ENCODE measurements at places on chromosomes 4 and X. TPM values are rescaled to one million over a fixed set of nuclear protein-coding genes. Genes with fewer than 3 reads are reported as not detected.
A peak's percentile ranks its signal among the peaks of the same experiment; 100 is the strongest.

The CSAG2 gene
- total RNA-seq, result not detected

The DDX53 gene
- not detected for total RNA-seq

The VCX2 gene
- not detected for total RNA-seq

The DMD gene
- 15.3 TPM for total RNA-seq

The SFRP2 gene
- total RNA-seq, result 0.08 TPM

DNA sequence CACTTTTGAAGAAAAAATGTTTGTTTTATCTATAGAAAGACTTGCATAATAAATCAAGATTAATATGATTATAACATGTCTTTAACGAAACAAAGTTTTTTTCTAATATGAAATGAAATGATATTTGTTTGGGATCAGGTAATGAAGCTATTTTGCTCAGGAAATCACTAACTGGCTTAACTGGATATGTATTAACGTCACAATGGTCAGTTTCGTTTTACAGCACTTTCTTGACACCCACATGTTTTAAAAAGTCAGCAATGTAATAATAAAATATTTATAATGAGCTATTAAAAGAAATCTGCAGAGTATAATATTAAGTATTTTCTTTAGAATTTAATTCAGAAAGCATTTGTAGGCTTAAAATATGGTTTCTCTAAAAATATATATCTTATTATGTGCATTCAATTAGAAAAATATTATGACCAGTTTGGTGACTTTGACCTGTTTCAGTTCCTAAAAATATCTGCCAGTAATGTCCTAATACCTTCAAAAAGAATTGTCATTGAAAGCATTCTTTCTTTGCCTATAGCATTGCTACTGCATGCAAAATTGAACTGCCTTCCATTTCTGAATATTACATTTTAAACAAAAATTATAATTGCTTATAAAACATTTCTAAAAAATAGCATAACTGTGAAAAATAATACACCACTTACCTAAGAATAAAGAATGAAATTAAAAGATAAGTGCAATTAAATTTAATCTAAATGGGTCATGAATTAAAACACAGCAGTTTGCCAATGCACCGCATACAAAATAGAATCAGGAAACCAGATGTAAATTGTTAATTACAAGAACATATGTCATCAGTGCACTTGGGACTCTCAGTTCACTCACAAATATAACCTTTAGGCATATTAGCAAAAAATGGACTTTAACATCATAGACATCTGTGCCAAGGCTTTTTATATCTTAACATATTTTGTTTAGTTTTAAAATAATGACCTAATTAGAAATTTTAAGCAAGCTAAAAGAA lies 31.6 kb downstream of the TIGD2 start:
- DNase-seq, result no peak

DNA sequence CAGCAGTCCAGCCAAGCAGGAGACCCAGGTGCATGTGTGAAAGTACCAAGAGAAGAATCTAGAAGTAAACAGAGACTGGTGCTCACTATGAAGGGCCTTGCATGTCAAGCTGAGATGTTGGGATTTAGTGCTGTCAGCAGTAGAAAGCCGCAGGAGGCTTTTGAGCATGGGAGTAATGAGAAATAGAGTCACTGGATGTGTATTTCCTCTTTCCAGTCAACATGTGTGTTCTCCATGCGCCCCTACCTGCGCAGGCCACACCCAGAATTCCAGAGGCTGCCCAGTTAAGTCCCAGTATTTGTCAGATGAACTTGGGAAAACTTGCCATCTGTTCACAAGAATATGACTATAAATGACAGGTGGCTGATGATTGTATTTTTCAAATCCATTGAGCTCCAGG lies 4.5 kb upstream of the MAMLD1 start:
- no peak for DNase-seq

GRCh38 chrX:118961866-118962560 lies 12.4 kb upstream of the LONRF3 start:
- no peak for DNase-seq

- no peak for DNase-seq
These were observed 61.7 kb upstream of the DDX60 start for GRCh38 chr4:168380290-168380689.

DNA sequence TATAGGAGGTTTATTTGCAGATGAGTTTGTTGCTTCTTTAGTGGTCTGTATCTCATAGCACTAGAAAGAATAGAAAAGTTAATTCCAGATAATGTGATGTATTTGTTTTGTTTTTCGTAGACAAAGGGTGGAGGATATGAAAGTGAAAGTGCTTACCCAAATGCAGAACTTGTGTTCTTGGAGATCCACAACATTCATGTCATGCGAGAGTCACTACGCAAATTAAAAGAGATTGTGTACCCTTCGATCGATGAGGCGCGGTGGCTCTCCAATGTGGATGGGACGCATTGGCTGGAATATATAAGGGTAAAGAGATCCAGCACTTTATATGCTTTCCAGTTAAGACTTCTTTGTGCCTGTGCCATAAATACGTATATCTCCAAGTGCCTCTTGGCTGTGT lies 43.3 kb downstream of the MTMR1 start:
- no peak for DNase-seq

DNA sequence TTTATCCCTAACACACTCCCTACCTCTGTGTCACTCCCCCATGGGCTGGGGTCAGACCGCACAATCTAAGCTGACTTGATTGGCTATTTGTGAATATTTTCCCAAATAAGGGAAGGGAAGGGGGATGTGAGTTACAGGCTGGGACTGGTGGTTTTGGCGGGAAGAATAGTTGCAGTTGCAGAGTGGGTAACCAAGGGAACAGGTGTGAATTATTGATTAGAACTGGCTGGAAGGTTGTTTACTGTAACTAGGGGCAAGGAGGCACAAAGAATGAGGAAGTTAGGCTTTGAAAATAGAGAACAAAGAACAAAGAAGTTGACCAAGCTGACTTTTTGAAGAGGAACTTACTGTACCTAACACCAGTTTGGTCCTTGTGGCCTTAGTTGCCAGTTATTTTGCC lies 88.0 kb upstream of the XAGE2 start:
- no peak for DNase-seq

DNA sequence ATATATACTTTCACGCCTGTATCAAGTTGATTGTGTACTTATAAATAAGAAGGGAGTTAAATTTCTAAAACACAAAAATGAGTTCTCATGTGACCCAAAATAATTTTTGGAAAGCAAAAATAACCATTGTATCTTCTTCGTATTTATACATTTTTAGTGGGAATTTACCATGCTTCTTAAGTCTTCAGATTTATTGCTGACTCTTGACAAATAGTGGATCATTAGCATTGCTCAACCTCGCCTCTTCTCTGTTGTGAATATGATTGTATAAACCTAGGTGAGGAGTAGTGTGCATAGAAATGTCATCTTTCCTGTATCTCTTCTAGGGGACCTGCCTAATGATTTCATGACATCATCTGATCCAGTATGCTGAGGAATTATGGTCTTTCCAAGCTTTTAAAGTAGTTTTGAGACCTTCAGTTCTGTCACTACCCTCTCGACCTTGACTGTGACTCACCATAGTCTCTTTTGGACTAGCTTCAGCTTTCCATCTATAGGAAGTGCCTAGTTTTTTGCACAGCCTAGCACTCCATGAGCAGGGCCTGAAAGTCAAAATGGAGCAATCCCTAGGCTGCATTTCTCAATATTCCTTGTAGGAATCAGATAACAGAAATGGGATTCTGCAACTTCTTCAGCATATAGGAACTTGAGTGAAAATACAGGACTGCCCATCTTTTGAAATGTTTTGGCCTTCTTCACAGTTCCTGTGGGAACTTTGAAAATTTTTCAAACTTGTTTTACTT lies 157.6 kb downstream of the ARX start:
- DNase-seq, result no peak

DNA sequence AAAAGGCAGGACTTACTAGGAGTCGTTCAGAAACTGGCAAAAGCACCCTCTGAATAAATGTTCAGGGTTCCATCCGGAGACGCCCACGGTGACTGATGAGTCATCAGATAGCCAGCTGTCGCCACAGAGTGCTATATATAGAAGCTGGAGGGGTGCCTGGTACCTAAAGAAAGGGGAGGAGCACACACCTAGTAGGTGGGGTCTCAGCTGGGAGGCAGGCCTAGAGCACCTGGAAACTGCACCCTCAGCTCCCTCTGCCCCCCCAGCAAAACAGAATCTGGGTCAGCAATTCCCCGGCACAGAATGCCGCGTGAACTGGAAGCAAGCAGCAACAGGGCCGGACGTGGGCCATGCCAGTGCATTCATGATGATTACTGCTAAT lies 242.0 kb downstream of the BCOR start:
- DNase-seq, result no peak

DNA sequence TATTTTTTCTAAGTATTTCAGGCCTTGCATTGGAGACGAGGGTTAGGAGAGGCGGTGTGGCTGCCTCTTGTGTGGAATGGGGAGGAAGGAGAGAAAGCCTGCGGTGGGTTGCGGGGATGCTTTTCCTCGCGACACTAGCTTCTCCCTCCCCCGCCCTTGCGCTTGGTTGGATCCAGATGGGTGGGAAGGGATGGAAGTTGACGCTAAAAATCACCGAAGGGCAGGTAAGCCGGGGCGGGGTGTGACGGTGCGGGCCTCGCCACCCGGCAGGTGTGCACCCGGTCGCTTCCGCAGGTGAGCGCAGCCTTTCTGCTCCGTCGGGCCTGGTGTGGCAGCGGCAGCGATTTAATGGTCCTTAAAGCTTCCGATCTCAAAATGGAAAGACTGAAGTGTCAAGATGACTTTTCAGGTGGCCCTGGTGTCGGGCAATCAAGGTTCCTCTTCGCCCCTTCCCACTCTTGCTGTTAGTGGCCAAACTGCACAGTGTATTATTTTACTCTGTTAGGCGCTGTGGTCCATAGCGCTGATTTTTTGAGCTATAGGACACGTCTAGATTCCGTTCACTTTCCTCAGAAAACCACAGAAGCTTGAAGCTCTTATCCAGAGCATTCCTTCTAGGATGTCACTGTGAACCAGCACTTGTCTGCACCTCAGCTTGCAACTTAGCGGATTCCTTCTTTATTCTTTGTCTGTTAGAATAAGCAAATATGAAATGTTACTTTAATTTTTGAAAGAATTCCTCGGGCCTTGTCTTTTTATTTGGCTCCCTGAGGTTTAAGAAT lies 765 bp downstream of the ENOPH1 start:
- DNase-seq, result peak; percentile 37

GRCh38 chr4:185859111-185859510 lies 47.1 kb upstream of the SORBS2 start:
- DNase-seq, result no peak

DNA sequence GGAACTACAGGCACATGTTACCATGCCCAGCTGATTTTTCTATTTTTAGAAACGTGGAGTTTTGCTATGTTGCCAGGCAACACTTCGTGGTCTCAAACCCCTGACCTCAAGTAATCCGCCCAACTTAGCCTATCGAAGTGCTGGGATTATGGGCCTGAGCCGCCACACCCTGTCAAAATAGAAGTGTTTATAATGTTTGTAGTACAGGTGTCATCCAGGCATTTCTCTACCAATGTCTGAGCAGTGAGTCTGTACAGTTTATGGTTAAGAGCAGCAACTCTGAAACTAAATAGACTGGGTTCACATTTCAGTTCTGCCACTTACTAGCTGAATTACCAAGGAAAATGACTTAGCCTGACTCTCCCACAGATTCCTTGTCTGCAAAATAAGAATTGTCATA lies 460.4 kb upstream of the GALNT7 start:
- DNase-seq, result no peak

GRCh38 chr4:118340109-118340508 lies 12.7 kb downstream of the PRSS12 start:
- DNase-seq, result no peak

DNA sequence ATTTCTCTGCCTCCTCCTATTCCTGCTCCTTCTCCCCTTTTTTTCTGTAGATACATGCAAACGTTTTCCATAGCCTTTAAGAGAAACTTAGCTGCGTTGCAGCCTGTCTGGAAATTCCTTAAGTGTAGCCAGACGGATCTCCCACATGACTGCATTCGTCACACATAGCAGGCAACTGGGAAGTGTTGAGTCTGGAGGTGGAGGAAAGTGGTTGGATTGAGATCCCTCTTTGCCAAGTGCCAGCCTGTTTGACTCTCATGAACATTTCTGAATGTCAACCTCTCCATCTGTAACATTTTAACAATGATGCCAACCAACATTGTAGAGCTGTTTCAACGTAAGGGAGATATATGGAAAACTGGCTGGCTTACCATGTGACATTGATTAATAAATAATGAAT lies 45.1 kb upstream of the FAM9A start:
- no peak for DNase-seq

- DNase-seq, result no peak
These were observed 21.3 kb upstream of the ZCCHC4 start for GRCh38 chr4:25291158-25291733.

Measured in liver (tissue), 10 donors.